Central memory CD4-positive, alpha-beta T cell (primary cell): ENCODE measurements at places on chromosomes 2 and 18.

- DNase-seq: no peak
These were observed 41.2 kb upstream of the KLF11 start for GRCh38 chr2:10002109-10002508.

- no peak for DNase-seq
These were observed 78.8 kb upstream of the TTC21B start for GRCh38 chr2:166032361-166032760.

- DNase-seq: no peak
These were observed 294.6 kb upstream of the PARD3B start for GRCh38 chr2:204250692-204251091.

- DNase-seq: no peak
These were observed 19.6 kb downstream of the TMEM17 start for GRCh38 chr2:62486439-62486765.

- no peak for DNase-seq
These were observed 32.6 kb downstream of the BIN1 start for GRCh38 chr2:127074358-127074757.

DNA sequence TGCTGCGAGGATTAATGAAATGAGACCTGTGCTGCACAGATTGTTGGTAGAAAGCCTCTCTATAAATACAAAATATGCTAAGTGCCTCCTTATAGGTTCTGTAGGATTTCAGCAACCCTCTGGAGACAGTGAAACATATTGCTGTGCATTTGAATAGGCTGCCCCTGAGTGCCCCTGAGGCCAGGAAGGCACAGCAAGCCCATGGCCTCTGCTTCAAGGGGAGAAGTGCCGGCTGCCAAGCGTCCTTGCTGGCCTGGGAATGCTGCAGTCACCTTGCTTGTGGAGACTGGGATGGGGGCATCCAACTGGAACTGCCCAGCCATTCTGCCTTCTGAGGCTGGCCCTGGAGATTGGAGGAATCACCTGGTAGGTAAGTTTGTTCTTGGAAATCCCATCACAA is 397.2 kb upstream of the SMIM21 start:
- no peak for DNase-seq

DNA sequence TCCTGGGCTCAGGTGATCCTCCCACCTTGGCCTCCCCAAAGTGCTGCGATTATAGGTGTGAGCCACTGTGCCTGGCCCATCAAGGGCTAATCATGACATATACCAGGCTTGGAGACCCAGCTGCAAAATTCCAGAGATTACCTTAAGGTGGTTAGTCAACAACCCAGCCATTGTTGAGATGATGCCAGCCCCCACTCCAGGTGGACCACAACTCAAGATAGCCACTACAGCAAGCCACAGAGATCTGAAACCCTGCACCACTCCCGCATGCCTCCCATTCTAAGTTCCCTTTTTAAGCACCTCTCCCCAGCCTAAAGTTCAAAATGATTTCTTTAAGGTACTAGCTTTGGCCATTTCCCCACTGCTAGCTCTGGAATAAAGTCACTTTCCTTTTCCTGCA is 4.6 kb upstream of the CLK1 start:
- DNase-seq: no peak

GRCh38 chr2:85145116-85145820 is 12.1 kb downstream of the TCF7L1 start:
- no peak for DNase-seq

- no peak for DNase-seq
These were observed 38.9 kb downstream of the RAB27B start for GRCh38 chr18:54867131-54867530.

- DNase-seq: no peak
These were observed 13.7 kb downstream of the NGEF start for GRCh38 chr2:232999354-232999753.

DNA sequence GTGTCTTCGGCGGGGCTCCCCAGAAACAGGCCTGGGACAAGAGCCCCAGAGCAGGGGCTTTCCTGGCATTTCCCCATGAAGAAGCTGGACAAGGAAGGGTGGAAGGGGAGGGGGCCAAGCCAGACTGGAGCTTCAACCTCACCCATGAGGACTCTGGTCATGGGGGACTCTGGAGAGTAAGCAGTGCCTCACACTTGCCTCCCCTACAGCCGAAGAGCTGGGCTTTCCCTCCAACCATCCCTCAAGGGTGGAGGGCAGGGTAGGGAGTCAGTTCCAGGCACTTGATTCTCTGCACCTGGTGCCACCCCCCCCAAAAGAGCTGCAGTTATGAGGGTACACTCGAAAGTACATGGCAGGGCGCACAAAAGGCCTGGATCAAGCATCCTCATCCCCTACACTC is 246.6 kb downstream of the TFCP2L1 start:
- no peak for DNase-seq

- no peak for DNase-seq
These were observed 274.6 kb upstream of the SALL3 start for GRCh38 chr18:78704971-78705461.

- no peak for DNase-seq
These were observed 200.5 kb upstream of the GULP1 start for GRCh38 chr2:188091220-188091619.

DNA sequence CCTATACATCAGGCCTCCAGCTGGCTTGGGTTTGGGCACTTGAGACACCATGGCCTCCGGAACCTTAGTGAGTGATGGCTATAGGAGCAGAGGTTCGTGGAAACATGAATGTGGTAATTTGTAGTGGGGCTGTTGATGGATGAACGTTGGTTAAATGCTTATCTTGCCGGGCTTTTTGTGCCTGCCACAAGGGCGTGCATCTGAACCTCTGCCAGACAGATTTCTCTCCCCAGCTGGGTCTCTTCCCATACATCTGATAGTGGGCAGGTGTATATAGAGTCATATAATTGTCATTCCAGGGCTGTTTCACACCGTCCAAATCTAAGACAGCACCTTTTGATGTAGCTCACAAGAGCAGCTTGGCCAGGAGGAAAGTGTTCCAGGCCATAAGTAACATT is 14.7 kb downstream of the LAMA3 start:
- no peak for DNase-seq

DNA sequence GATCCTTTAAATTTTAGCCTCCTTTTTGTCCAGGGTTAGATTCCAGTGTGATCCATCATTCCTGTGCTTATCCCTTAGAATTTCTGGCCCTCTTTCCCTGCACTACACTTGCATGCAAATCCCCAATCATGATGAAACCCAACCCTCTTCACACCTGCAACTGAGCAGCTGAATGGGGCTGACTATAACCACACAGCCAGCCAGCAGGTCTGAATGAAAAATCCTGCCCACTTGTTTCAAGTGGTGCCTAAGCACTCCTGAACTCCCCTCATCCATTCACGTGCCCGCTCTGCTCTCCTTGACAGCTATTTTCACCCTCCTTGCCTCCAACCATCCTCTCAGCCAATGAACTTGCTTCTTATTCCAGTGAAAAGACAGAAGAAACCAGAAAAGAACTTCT is 80.5 kb upstream of the AFF3 start:
- no peak for DNase-seq

GRCh38 chr2:70678576-70679143 is 89.3 kb downstream of the ADD2 start:
- no peak for DNase-seq

DNA sequence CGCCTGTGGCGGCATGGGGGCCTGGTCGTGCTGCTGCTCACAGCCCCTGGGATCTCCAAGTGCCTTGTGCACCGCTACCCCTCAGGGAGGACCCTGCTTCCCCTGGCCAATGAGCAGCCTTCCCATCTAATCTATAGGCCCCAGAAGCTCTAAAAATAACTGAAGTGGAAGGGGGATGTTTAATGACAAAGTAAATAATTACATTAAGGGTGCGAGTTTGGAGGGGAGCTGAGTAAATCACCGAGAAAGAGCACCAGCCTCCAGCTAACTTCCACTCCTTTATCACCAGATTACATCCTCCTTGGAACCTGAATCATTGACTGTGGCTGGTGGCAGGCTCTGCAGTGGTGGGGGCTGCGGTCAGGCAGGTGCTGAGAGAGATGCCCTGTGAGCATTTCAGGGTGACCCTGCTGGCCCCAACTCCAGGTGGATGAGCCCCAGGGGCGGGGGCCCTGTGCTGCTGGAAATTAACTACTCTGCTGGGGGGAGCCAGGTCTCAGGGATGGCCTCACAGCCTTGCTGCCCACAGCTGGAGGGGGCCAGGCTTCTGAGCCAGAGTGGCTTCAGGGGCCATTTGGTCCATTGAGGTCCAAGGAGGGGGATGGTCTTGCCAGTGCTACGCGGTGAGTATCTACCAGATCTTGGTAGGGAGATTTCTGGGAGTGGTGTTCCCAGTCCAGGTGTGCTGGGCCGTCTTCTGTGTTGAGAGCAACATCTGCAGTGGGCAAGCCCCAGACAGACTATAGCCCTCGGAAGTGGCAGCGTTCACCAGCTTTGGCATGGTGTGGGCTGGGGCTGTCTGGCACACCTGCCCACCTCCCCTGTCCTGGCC is 74.2 kb downstream of the GLI2 start:
- no peak for DNase-seq

GRCh38 chr2:61649021-61649420 is 110.9 kb upstream of the XPO1 start:
- DNase-seq: no peak

DNA sequence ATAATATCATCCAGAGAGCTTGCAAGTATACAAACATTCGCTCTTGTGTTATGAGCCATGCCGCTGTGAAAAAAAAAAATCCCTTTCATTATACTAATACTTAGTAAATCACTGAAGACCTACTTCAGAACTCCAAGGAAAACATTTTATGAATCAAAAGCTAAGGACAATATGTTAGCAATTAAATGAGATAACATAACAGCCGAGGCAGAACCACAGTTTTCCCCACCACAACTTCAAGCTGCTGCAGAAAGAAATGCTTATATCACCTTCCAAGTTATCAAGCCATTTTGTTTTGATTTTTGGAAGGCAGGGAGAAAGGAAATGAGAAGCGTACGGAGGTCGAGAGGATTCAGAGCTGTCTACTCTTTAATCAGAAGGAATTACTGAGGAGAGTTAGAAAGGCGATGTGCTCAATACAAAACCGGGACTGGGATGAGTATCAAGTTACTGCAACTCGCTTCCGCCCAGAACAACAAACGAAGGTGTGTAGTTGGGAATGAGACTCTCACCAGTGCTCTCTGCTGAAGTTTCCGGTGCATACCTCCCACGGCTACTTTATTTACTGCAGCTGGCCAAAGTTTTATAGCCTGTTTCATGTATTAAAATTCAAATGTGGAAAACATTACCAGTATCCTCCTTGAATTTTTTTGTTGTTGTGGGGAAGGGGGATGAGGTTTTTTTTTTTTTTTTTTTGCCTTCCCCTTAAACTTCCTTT is 292.2 kb upstream of the CCDC68 start:
- DNase-seq: no peak

DNA sequence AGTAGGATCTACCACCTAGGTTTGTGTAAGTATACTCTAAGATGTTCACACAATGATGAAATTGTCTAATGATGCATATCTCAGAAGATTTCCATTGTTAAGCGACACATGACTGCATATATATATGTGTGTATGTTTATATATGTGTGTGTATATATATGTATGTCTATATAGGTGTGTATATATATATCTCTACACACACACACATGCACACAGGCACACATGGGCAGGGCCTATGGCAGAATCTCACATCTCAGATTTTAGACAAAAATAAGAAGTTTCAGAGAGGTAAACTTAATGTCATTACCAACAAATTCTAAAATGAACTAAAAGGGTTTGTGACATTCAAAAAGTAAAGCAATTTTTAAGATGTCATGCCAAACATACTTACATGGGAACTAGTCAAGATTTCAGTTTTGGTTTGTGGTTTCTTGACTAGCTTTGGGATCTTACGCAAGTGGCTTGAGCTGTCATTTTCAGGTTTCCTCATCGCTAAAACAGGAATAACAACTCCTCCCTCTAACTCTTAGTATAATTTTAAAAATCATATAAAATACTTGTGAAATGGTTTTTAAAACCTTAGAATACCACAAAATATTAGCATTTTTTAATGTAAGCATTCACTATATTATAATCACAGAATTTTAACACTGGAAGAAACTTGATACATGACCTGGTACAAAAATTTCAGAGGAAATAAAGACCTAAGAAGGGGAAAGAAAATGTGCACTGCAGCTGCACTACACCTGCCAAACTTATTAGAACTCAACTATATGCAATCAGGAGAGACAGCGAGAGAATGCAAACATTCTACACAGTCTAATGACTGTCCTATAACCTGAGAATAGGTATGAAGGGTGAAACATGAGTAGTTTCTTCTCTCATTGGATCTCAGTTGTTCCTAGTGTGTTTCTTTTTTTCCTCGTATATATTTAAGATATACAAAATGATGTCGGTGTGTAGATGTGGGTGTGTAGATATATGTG is 75.7 kb downstream of the TTC21B start:
- DNase-seq: no peak

GRCh38 chr18:58565021-58565420 is 63.9 kb downstream of the ALPK2 start:
- DNase-seq: no peak

DNA sequence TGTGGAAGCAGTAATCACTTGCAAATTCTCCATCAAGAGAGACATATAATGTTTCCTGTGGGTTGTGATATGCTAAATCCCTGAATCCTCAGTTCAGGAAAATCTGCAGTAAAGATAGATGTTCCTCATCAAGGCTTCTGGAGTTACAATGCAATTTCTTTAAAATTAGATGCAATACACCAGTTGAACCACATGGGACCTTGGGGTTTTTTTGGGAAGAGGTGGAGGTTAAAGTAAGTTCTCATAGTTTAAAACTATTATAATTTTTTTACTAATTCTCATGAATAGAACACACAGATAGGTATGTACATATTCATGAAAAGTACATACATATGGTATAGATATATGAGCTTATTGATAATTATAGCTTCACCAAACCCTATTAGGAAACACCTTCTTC is 496.2 kb downstream of the SATB2 start:
- no peak for DNase-seq

- DNase-seq: peak; percentile 19
These were observed 558 bp downstream of the THAP4 start for GRCh38 chr2:241636182-241637017.

DNA sequence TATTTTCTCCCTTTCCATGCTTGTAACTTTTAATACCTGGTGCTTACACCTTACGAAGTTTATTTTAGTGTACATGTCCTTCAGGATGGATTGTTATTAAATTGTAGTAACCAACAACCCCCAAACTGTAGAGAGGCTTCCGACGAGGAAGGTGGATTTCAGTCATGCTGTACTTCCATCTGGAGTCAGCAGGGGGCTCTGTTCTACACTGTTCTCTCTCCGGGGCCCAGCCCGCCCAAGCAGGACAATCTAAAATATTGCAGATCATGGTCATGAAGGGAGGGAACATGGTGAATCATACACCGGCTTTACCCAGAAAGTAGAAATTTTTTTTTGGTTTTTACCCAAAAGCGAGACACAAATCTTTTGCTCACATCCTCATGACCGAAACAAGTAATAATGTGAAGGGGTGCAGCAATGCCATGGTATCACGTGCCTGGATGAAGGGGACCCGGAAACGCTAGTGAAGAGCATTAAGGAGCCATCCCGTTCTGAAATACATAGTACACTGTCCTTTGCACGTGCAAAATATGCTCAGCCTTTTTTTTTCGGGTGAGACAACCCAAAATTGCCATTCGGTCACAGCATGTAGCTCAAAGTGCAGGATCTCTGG is 884.8 kb downstream of the EPHA4 start:
- peak; percentile 47 for DNase-seq
